ENCODE measurements at places on chromosomes 3 and 15. TPM values are rescaled to one million over a fixed set of nuclear protein-coding genes. Genes with fewer than 3 reads are reported as not detected.

The RBMS3 gene
- total RNA-seq: not detected

DNA sequence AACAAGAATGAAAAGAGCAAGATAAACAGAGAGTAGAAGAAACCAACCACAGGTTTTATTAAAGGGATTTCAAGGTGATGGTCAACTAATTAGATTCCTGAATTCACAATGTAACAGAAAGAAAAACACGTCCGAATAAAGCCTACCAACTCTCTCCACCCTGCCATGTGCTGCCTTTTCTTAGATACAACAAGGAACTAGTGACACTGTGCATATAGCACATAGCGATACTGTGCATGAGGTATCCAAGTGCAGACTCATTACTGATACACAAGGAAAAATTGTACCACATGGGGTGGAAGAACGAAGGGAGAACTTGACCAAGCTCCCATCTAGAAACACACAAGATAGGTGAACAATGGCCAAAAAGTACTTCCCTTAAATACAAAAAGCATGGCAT is 154.6 kb downstream of the MAGI1 start:
- no peaks in the 10 kb centered on the region for H3K36me3 ChIP-seq
- no peak for DNase-seq
- H3K4me1 ChIP-seq: no peaks in the 10 kb centered on the region
- H3K4me3 ChIP-seq: no peak overlapping the region
- H3K27me3 ChIP-seq: no peaks in the 10 kb centered on the region

The SEMA3B gene
- 2.0 TPM for total RNA-seq

DNA sequence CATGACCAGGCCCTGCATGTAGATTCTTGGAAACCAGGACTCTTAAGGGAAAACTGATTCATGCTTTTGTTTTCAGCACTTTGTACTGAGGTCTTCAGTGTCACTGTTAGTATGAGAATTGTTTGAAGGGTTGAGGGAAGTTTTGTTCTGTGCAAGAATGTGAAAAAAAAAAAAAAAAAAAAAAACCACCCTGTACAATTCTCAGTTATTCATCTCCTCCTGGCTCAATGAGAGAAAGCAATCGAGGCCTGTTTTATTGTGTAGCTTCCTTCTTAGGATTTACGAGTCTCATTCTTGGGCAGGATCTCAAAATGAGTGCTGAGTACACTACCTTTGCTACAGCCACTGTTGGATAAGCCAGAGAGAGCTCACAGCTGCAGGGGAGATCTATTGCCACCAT is 469.5 kb downstream of the CNTN4 start:
- DNase-seq: no peak
- no peak overlapping the region for H3K4me3 ChIP-seq
- no peak overlapping the region for H3K27ac ChIP-seq
- no peaks in the 10 kb centered on the region for H3K4me1 ChIP-seq
- H3K36me3 ChIP-seq: no peaks in the 10 kb centered on the region

DNA sequence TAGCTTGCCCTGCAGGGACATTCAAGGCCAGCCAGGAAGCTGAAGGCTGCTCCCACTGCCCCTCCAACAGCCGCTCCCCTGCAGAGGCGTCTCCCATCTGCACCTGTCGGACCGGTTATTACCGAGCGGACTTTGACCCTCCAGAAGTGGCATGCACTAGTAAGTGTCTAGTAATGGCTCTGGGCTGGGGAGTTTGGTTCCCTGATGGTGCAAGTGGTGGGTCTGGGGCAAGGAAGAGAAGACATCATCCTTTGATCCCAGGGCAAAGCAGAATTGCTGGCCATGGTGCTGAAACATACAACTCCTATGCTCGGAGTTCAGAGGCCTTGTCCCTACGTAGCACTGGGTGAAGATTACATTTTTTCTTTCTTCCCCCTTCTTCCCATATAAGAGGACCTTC is 311.4 kb downstream of the EPHB1 start:
- no peak overlapping the region for H3K4me3 ChIP-seq
- no peak overlapping the region for H3K27ac ChIP-seq
- no peaks in the 10 kb centered on the region for H3K36me3 ChIP-seq
- no peaks in the 10 kb centered on the region for H3K27me3 ChIP-seq
- no peaks in the 10 kb centered on the region for H3K4me1 ChIP-seq
- no peak for DNase-seq

- peak overlapping the region; percentile 78 for H3K4me3 ChIP-seq
- DNase-seq: no peak
- H3K27me3 ChIP-seq: no peaks in the 10 kb centered on the region
- no peaks in the 10 kb centered on the region for H3K36me3 ChIP-seq
- peaks cover 34% of the 10 kb centered on the region for H3K4me1 ChIP-seq
Measured at GRCh38 chr3:186566772-186567071, 417 bp downstream of the TBCCD1 start.

- H3K36me3 ChIP-seq: no peaks in the 10 kb centered on the region
- H3K4me3 ChIP-seq: no peak overlapping the region
- no peak overlapping the region for H3K27ac ChIP-seq
- DNase-seq: peak; percentile 15
Measured at GRCh38 chr3:113832477-113833164, 6.0 kb upstream of the GRAMD1C start.

- H3K4me3 ChIP-seq: no peak overlapping the region
- peaks cover 48% of the 10 kb centered on the region for H3K4me1 ChIP-seq
- H3K27me3 ChIP-seq: no peaks in the 10 kb centered on the region
- DNase-seq: peak; percentile 23
- peaks cover 25% of the 10 kb centered on the region for H3K36me3 ChIP-seq
- peak overlapping the region; percentile 43 for H3K27ac ChIP-seq
Measured at GRCh38 chr3:17075358-17075757, 190.6 kb downstream of the PLCL2 start.

- H3K4me1 ChIP-seq: peaks cover 21% of the 10 kb centered on the region
- H3K36me3 ChIP-seq: no peaks in the 10 kb centered on the region
- no peak overlapping the region for H3K27ac ChIP-seq
- H3K27me3 ChIP-seq: no peaks in the 10 kb centered on the region
- no peak overlapping the region for H3K4me3 ChIP-seq
Measured at GRCh38 chr3:16999871-17000270, 115.1 kb downstream of the PLCL2 start.

DNA sequence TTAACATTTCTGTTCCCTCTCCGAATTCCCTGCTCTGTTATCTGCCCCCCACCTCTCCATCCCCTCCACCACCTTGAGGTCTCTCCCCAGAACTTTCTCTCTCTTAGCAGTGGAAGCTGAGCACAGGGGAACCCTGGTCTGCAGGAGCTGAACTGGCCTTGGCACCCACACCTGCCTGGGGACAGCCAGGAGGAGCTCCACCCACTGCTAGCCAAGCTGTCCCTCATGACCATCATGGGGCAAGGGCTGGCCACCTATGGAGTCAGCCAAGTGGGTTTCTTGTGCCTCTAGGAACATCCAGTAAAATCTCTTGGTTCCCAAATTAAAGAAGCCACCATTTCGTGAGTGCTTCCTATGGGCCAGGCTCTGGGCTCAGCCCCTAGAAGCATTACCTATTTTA is 276.4 kb upstream of the TLE3 start:
- no peaks in the 10 kb centered on the region for H3K4me1 ChIP-seq
- H3K36me3 ChIP-seq: no peaks in the 10 kb centered on the region
- DNase-seq: no peak
- H3K27me3 ChIP-seq: no peaks in the 10 kb centered on the region
- no peak overlapping the region for H3K4me3 ChIP-seq

GRCh38 chr15:94381384-94381783 is 150.0 kb downstream of the MCTP2 start:
- DNase-seq: no peak
- no peaks in the 10 kb centered on the region for H3K27me3 ChIP-seq

The RYR3 gene
- 0.09 TPM for total RNA-seq

The TM4SF1 gene
- not detected for total RNA-seq

DNA sequence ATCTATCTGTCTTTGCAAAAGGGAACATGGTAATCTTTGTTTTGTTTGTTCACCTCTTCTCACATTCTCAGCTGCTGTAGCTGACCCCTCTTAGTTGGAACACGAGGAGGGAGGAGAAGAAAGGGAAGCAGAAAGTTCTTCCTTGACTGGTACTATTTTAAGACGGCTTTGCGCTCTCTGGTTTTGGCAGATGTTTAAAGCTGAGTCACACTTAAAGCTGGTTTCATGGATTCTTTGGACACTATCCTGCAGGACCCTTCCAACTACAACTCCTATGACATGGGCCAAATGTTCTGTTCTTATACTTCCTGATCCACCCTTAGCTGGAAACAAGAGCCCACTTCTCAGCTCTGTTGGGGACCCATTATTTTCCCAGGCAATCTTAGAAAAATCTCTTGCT is 40.6 kb upstream of the FXR1 start:
- H3K4me3 ChIP-seq: no peak overlapping the region
- no peaks in the 10 kb centered on the region for H3K27me3 ChIP-seq
- no peak for DNase-seq
- H3K27ac ChIP-seq: no peak overlapping the region
- no peaks in the 10 kb centered on the region for H3K4me1 ChIP-seq
- no peaks in the 10 kb centered on the region for H3K36me3 ChIP-seq

DNA sequence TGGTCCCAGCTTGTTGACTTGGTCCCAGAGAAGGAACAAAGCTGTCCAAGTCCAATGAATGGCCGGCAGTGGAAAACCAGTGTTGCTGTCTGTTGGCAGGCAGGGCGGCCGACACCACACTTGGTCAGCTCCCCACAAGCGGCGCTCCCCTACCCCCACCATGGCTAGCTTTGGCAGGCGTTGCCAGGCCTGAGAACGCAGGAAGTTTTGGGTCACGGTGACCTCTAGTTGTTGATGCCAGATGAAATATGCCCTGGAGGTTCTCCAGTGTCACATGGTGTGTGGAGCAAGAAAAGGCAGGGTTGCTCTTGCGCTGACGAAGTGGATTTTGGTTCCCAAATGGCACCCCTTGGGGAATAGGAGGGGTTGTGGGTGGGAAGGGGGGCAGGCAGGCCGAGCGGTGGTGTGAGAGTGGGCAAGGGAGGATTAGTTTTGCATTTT is 72.7 kb upstream of the TPRG1 start:
- no peak for DNase-seq
- no peak overlapping the region for H3K4me3 ChIP-seq
- H3K4me1 ChIP-seq: no peaks in the 10 kb centered on the region
- H3K36me3 ChIP-seq: no peaks in the 10 kb centered on the region
- no peak overlapping the region for H3K27ac ChIP-seq
- H3K27me3 ChIP-seq: no peaks in the 10 kb centered on the region

The SPSB4 gene
- not detected for total RNA-seq

GRCh38 chr15:47135267-47135666 is 582.0 kb upstream of the SEMA6D start:
- DNase-seq: no peak
- no peaks in the 10 kb centered on the region for H3K4me1 ChIP-seq
- no peaks in the 10 kb centered on the region for H3K27me3 ChIP-seq
- no peak overlapping the region for H3K27ac ChIP-seq

DNA sequence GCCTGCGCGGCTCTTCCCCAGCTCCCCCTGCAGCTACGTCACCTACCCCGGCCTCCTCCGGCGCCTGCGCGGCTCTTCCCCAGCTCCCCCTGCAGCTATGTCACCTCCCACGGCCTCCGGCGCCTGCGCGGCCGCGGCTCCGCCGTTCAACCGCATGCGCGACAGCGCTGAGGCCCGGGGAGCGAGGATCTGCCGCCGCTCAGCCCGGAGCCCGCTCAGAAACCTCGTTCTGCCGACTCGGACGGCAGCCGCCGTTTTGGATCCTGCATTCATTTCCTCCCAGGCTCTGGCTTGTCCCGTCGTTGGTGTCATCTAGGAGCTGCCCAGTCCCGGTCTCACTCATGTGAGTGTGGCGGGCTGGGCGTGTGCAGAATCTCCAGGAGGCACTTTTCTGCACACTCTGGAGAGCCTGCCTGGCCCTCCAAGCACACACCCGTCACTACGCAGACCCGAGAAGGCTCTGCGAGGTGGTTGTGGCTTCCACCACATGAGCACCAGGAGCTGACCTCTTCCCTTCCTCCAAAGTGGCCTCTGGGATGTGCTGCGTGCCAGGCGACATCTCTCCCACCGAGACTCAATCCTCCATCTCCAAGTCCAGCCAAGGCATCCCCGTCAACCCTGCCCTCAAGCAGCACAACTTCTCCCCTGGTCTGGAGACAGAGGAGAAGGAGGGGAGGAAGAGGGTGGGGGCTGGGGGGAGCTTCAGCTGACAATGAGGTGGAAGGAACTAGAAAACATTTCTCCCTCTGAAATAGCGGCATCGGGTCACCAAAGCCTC is 165.3 kb downstream of the CHSY1 start:
- H3K27ac ChIP-seq: no peak overlapping the region
- no peak overlapping the region for H3K4me3 ChIP-seq
- H3K27me3 ChIP-seq: no peaks in the 10 kb centered on the region

GRCh38 chr3:172065967-172066762 is 26.8 kb downstream of the FNDC3B start:
- no peaks in the 10 kb centered on the region for H3K27me3 ChIP-seq
- H3K4me1 ChIP-seq: peaks cover 15% of the 10 kb centered on the region
- H3K27ac ChIP-seq: no peak overlapping the region
- no peak for DNase-seq
- no peak overlapping the region for H3K4me3 ChIP-seq
- no peaks in the 10 kb centered on the region for H3K36me3 ChIP-seq

DNA sequence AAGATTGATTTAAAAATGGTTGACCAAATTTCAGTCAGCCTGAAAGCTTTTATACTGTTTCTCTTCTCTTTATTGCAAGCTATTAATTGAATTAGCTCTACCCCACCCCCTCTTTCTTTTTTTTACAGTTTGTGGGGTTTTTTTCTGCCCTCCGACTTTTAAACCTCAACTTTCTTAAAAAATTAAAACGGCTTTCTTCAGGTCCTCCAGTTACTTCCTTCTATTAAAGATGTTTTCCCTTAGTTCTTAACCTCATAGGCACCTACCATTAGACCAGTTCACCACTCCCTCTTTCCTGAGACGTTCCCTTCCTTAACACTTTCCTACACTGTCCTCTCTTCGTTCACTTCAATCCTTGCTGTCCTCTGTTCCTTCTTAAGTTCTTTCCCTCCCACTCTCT is 52.4 kb downstream of the ATP8B4 start:
- H3K36me3 ChIP-seq: peaks cover 6% of the 10 kb centered on the region
- peak overlapping the region; percentile 24 for H3K27ac ChIP-seq
- DNase-seq: no peak
- no peak overlapping the region for H3K4me3 ChIP-seq
- H3K27me3 ChIP-seq: no peaks in the 10 kb centered on the region
- peaks cover 3% of the 10 kb centered on the region for H3K4me1 ChIP-seq

GRCh38 chr3:85592256-85592655 is 633.5 kb downstream of the CADM2 start:
- H3K27me3 ChIP-seq: no peaks in the 10 kb centered on the region
- H3K36me3 ChIP-seq: no peaks in the 10 kb centered on the region
- DNase-seq: no peak

The KCNMB3 gene
- total RNA-seq: 1.3 TPM

The CHAC1 gene
- total RNA-seq: 1.7 TPM

DNA sequence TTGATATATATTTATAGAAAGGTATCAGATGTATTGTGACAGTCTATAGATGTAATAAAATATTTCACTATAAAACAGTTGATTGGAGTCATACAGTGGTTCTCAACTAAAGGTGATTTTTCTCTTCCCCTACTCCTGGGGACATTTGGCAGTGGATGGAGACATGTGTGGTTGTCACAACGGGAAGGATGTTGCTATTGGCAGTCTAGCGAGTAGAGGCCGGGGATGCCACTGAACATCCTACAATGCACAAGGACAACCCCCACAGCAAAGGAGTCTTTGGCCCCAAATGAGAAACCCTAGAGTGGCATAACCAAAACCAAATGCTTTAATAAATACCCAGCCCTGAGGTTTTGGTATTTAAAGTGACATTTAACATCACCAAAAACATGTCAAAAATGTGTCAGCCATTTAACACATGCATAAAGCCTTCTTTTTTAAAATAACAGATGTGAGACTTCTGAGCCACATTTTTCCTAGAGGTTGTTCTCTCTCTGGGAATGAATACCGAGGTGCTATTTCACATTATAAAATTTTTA is 367.5 kb downstream of the PTPRG start:
- no peak for DNase-seq
- H3K27ac ChIP-seq: no peak overlapping the region
- no peaks in the 10 kb centered on the region for H3K27me3 ChIP-seq
- H3K4me1 ChIP-seq: no peaks in the 10 kb centered on the region
